ENCODE measurements at places on chromosomes 12 and 14.

DNA sequence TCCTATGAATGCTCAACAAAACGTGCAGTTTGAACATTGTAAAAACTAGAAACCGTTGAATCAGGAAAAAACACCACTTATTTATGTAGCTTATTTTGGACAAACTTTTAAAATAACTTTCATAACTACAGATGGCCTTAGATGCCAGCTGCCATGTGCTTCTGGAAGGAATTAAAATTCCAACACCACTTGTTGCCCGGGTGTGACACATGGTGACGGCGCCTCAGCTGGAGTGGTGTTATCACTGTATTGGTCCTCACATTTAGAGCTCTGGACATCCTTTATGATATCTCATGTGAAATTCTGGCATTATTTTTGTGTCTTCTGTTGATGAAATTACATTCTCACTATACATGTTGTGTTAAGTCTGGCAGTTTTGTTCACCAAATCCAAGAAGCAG lies 211.0 kb downstream of the IPO8 start:
- DNase-seq: peak; percentile 11

DNA sequence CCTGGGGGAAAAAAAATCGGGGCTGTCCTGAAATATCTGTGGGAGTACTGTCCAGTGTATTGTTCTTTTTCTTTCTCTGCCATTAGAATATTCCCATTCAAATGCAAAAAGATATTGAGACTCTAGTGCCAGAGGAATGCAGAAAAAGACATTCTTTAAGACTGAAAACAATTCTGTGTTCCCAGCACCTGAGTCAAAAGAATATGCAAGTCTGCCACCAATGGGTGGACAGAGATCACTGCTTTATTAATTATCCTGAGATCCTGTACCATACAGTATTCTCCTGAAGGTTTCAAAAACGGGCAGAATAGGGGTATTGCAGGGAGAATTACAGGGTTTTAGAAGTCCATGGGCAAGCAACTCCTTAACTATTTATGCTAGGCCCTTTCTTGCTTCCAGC lies 361.8 kb downstream of the C12orf50 start:
- no peak for DNase-seq

- DNase-seq: no peak
Measured at GRCh38 chr12:112285600-112286401, 96.4 kb downstream of the HECTD4 start.

GRCh38 chr12:40903040-40903439 lies 210.8 kb downstream of the CNTN1 start:
- no peak for DNase-seq

DNA sequence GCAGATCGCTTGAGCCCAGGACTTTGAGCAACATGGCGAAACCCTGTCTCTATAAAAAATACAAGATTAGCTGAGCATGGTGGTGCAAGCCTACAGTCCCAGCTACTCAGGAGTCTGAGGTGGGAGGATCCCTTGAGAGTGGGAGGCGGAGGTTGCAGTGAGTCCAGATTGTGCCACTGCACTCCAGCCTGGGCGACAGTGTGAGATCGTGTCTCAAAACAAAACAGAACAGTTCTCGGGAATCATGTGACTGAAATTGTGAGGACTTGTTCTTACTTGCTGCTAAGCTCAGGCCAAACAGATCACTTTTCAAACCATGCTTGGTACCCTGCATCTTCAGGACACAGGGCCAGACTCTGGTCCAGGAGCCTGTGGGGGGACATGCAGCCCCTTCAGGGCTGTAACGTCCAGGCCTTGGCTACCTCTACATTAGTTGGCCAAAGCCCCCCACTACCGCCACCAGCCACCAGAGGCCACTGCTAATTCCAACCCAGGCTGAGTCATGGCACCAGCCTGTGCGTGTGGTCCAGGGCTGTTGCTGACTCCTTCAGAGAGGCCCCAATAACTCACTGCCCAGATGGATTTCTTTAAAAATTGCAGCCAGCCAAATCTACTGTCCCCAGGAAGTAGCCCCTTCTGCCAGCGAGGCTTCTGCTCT lies 33.4 kb upstream of the SYNDIG1L start:
- no peak for DNase-seq

- no peak for DNase-seq
Measured at GRCh38 chr14:101019990-101020710, 116.6 kb upstream of the RTL1 start.

- DNase-seq: no peak
Measured at GRCh38 chr12:26062566-26062965, 62.3 kb downstream of the BHLHE41 start.

GRCh38 chr12:101459642-101460346 lies 15.3 kb upstream of the SPIC start:
- peak; percentile 36 for DNase-seq

GRCh38 chr12:77724367-77724957 lies 106.2 kb upstream of the NAV3 start:
- DNase-seq: peak; percentile 26

DNA sequence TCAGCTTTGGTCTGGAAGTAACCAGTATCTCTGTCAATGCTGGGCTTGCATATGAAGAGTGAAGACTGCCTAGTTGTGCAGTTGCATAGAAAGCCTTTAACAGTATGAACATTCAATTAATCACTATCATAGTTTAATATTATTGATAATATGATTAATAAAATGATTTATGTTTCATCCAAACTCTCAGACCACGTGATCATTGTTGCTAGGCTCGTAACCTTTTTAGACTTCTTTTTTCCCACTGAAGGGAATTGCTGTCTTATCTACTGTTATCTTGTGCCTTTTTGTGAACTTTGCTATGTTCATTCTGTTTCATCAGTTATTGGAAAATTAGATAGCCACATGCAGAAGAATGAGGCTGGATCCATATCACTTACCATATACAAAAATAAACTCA lies 536.4 kb upstream of the NOVA1 start:
- DNase-seq: no peak

DNA sequence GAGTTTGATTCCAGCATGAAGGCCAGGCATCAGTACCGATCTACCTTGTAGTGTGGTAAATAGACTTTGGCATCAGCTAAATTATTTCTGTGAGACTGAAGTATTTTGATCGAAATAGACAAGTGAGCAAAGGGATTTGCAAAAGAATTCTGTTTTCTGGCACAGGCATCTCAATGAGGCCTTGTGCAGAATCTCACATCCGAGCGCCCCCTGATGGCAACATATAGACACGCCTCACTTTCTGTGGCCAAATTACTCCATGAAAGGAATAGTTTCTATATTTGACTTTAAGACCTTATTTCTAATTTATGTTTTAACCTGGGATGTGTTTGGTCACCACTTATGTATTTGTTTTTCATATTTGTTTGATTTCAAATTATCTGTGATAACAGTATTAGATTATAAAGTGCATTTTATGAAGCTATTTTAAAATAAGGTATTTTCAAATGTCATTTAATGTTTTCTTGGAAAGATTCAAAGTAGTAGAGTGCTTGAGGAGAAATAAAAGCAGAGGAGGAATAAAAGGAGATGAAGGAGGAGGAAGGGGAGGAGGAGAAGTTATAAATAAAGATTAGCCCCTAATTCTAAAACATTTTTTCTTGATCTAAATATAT lies 731.9 kb downstream of the NRXN3 start:
- peak; percentile 36 for DNase-seq

GRCh38 chr12:3152892-3153291 lies 75.7 kb downstream of the TSPAN9 start:
- no peak for DNase-seq

GRCh38 chr14:100063314-100063941 lies 1.8 kb upstream of the EVL start:
- no peak for DNase-seq

DNA sequence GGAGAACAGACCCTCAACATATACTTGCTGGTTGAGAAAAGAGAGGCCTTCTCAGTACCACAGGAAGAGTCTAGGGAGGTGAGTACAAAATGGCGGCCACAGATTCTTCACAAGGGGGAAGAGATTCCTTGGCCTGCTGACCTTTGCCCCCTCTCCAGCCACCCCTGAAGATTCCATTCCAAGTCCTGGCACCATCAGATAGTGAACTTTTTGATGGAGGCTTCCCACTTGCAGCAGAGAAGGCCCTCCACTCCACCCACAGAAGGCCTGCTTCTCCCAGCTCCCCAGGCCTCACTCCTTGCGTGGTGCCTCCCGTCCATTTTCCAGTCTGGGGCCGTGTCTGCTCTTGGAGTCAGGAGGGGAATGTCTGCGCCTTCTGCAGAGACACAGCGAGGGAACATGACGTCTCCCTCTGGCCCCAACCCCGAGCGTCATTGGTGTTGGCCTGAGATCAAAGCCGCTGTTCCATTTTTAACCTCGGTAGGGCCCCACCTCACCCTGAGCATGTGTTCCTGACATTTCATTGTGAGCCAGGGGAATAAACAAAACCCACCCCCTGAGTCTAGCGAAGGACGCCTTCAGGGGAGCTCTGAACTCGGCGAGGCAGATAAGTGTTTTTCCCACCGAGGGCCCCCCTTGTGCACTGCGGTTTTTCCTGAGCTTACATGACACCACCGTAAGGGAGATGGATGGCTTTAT lies 268.7 kb upstream of the TBX3 start:
- peak; percentile 66 for DNase-seq

DNA sequence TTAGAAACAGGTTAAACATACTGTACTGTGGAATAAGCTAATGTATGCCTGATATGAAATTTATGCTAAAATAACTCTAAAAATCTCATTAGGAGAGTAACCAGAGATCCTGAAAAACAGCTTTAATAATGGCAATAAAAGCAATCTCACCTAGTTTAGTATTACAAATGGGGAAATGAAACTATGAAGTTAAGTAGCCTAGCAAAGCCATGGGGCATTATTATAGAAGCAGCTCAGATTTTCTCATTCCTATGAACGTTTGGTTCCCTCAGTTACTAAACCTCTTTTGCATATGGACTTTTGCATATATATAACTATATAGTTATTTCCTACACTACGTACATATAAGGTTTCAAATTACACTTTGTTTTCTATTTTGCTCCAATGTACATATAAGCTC lies 25.0 kb upstream of the APPL2 start:
- no peak for DNase-seq

- no peak for DNase-seq
Measured at GRCh38 chr12:614411-614970, 48.8 kb downstream of the NINJ2 start.

DNA sequence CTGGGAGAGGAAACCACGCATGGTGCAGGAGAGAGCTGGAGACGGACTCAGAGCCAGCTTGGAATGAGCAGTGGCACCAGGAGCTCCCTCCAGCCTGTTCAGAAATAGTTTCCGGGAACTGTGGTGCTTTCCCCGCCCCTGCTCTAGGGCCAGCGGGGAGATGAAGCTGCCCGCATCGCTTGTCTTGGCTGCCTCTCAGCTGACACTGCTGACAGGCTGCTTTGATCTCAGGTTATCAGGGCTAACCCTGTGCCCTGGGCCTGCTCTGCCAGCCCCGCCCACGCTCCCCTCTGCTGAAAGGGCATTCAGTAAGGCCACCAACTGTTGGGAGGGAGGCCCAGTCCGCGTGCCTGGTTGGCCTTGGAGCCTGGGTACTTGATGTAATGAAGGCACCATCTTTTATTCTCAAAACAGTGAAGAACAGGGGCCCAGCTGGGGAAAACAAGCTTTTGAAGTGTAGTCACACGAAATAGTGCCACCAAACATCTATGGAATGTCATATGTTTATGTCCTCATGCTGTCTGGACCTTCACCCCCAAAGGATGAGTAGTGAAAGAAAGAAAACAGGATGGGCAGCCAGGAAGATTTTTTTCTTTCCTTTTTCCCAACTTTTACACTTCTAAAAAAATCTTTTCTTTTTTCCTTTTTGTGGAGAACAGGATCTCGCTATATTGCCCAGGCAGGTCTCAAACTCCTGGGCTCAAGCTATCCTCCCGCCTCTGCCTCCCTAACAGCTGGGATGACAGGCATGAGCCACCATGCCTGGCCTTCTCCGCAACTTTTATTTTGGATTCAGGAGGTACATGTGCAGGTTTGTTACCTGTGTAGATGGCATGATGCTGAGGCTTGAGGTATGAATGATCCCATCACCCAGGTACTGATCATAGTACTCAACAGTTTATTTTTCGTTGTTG lies 115.9 kb upstream of the TBX3 start:
- DNase-seq: peak; percentile 52

- DNase-seq: no peak
Measured at GRCh38 chr14:25485381-25485780, 435.4 kb upstream of the STXBP6 start.

DNA sequence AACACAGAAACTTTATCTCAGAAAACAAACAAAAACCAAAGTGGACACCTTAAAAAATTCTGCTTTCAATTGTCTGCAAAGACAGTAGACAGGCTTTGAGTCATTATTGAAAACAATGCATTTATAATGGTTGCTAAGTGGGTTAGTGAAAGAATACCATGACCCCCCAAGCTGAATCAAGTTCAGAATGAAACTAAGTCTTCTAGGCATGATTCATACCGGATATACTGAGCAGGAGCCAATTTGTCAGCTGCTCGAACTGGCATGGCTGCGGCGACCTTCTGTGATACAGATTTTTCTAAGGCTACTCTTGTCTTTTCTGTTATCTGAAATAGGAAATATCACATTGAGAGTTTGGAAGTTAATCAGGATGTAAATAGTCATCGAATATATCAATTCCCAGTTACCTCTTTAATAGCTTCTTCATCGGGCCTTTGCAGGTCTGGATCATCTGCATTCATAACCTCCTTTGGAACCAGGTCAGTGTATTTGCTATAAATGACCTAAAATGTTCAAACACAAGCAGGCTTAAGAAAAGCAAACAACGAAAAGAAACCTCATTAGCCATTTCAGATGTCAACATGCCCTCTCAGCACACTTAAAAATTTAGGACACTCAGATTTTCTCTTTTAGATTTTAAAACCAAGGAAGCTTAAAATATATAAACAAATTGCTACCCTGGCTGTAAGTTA lies 22.3 kb downstream of the SNW1 start:
- no peak for DNase-seq

GRCh38 chr14:74241652-74242017 lies 2.4 kb downstream of the VSX2 start:
- no peak for DNase-seq

- DNase-seq: peak; percentile 54
Measured at GRCh38 chr14:25050269-25051150, 563 bp upstream of the STXBP6 start.

DNA sequence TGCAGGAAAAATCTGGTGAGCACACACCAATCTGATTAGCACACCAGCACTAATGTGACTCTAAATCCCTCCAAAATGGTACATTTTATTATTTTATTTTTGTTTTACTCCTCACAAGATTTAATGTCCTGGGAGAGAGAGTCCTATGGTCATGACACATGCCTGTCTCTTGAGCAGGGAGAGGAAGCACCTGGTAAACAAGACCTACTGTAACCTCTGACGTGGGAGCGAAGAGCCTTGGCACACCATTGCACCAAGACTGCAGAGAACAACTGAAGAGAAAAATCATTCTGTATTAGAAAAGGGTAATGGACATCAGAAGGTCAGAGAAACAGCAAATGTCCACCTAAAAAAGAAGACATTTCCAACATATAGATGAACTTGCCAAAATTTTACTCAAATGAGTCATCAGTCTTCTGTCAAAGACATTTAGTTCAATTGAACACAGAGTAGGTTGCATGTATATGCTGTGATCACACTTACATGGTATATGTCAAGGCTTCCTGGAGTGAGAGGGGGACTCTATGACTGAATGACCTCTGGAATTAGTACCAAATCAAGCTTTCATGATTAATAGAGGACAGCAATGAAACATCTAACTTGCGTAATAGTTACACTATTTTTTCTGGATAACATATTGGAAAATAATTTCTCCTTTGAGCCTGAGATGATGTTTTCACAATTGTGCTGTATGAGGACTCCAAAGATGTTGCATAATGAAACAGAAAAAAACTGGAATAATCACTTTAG lies 186.9 kb upstream of the FLRT2 start:
- peak; percentile 38 for DNase-seq
